Activated T-cell treated with anti-CD3 and anti-CD28 coated beads, Interleukin-2, amount 50 U/mL, for 72 hours (primary cell): ENCODE measurements at places on chromosomes 16 and 17. TPM values are rescaled to one million over a fixed set of nuclear protein-coding genes. Genes with fewer than 3 reads are reported as not detected.

- no peak for DNase-seq
These were observed 82.2 kb upstream of the RNU2-1 start for GRCh38 chr17:43315858-43316521.

- DNase-seq: no peak
These were observed 159 bp downstream of the USP36 start for GRCh38 chr17:78840530-78840779.

GRCh38 chr17:42053731-42054500 is 3.5 kb upstream of the C17orf113 start:
- no peak for DNase-seq

The ABCC6 gene
- total RNA-seq: not detected

DNA sequence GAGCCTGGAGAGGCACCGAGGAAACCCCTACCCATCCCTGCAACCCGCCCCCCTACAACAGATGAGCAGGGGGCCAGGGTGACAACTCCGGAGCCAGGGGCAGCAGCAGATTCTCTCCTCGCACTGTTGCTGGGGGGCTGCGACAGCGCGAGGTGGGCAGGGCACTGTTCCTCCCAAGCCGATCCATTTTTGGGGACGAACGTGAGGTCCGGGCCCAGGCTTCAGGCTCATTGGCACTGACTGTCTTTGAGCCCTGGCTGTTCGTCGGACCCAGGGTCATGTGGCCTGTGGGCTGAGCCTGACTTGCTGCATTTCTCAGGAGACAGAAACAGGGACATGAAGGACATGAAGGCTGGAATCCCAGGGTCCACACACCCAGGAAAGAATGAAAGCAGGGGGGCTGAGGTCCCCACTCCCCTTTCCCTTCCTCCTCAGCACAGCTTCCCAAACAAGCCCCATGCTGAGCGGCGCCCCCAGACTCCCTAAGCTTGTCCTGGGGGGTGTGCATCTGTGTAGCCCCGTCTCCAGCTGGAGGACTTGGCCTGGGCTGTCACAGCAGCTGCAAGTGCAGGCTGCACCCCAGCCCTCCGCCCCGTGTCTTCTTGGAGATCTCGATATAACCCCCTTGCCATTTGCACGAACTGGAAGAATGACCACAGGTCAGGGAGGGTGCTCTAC is 18.7 kb downstream of the CEP295NL start:
- no peak for DNase-seq

DNA sequence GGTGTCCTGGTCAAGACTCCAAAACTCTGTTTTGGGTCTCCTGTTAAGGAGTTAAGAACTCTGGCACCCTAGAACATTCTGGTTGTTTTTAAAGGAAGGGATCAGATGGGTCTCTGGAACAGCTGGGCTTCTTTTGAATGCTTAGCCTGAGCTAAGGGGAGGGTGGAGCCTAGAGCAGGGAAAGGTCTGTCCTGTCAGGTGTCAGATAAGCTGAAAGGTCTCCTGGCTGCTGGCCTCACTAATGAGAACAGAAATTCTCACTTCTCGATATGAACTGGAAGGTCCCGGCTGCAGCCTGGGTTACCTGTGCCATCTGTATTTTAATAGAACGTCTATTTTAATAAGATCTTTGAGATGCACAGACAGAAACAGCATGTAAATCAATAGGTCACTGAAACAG is 69.0 kb downstream of the RAP1GAP2 start:
- DNase-seq: no peak

The VTN gene
- total RNA-seq: 0.19 TPM

- no peak for DNase-seq
These were observed at the start of gene RNF112 for GRCh38 chr17:19410875-19411620. Gene RNF112, plus strand, starts transcription at chr17:19411232. Its CDS starts 177 bp downstream, at chr17:19411409.

The DYNLRB2 gene
- 1.5 TPM for total RNA-seq

DNA sequence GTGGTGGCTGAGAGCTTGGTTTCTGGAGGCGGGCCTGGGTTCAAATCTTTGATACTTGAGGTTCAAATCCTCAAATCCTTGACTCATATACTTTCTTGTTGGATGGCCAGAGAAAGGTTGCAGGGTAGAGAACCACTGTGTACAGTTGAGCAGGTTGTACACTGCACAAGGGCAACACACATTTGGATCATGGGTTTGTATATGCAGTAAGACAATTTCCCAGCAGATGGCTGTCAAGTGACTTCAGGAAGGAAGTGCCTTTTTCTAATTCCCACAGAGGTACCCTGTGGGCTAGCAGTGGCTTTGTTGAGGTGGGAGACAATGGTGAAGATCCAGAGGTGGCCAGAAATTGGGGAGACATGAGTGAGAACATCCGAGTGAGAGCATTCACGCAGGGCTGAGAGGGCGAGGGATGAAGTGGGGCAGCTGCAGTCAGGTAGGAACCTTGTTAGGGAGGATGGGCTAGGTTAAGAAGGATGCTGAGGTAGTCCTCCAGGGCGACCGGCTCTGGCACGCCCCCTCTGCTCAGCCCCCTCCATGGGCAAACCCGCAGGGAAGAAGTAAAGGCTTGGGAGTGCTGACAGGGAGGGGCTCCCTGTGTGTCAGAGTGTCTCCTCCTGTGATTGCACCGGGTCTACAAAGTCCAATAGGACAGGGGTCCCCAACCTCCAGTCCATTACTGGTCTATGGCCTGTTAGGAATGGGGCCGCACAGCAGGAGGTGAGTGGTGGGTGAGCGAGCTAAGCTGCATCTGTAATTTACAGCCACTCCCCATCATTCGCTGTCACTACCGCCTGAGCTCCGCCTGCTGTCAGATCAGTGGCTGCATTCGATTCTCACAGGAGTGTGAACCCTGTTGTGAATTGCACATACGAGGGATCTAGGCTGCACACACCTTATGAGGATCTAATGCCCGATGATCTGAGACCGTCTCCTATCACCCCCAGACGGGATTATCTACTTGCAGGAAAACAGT is 2.7 kb downstream of the C16orf89 start:
- no peak for DNase-seq

GRCh38 chr17:33562792-33563191 is 269.7 kb upstream of the ASIC2 start:
- DNase-seq: no peak

DNA sequence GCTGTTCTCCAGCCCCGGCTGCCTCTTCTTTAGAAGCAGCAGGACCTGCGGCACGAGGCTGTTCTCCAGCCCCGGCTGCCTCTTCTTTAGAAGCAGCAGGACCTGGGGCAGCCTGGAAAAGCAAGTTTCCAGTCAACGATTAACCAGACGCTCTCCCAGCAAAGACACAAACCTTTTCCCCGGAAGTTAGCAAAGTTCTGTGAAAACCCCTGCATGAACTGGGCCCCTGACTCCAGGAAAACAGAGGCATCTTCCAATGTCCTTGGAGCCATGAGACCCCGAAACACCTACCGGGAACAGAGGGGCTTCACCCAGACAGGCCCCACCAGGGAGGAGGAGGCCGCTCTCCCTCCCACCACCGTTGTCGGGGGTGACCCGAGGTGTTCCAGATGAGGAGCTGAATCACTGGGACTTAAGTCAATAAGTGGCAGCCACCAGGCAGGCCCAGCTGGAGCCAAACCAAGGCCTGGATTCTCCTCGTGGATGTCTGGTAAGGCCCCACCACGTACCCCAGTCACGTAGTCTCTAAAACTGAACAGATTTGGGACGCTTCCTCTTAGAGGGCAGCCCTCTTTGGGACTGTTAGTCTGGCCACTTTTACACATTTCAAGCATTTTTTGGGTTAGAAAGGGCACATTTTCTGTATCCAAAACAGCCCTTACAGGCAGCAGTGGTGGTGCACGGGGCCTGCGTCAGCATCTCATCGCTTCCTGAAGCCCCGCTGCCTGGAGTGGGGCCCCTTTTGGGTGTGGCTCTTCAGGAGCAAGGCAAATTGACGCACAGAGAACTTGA is at the start of gene RPH3AL:
TSS of gene RPH3AL (minus strand) at position 387 of the 792 bp plus-strand sequence. CDS start 25,264 bp downstream, outside the sequence.
- no peak for DNase-seq

DNA sequence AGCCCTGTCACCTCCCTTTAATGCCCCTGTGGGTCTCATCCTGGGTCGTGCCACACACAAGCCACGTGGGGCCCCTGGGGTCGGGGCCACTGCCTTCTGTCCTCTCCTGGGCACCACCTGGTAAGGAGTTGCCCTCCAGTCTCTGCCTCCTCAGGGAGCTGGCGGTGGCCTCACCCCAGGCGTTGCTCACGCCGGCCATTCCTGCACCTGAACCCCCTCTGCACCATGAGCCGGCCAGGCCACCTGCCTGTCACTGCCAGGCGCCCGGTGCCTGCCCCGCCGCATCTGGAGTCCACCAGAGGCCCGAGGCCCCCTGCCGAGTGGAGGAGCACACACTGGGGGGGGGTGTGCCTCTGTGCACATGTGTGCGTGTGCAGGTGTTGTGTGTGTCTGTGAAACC is 10.4 kb downstream of the NHERF2 start:
- no peak for DNase-seq
